CD4-positive, alpha-beta T cell treated with Interleukin-12 subunit alpha and Interleukin-12 subunit beta, for 1 hour (primary cell): ENCODE measurements at places on chromosomes 5 and 9.

- DNase-seq: no peak
Measured at GRCh38 chr9:130232899-130233586, 32.5 kb upstream of the HMCN2 start.

DNA sequence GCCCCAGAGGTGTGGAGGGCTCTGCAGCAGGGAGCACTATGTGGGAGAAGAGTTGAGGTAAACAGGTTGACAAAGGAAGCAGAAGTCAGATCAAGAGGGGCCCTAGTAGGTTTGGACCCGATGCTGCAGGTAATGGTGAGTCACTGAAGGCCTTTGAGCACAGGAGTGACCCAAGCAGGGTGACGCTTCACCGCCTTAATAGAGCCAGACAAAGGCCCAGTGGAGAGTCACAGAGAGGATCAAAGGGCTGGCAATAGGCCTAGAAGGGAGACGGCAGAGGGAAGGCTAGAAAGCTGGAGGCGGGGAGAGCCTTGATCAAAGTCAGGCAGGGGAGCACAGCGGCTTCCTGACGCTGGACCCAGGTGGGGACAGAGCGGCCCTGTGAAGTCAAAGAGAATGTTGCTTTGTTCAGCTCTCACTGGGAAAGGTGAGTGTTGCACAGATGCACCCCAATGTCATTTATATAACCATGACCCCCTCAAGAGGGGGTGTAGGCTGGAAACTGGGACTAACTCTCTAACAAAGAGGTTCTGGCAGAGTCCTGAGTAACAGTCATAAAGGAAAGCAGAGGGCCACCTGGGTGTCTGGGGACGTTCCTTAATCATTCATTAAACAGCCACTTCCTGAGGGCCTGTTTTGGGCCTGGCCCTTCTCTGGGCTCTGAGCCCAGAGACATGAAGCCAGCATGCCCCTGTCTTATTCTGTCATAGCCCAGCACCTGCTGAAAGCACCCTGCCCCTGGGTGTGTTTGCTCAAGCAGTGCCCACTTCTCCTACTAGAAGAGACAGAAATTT is 9.8 kb upstream of the CPLX2 start:
- DNase-seq: no peak

DNA sequence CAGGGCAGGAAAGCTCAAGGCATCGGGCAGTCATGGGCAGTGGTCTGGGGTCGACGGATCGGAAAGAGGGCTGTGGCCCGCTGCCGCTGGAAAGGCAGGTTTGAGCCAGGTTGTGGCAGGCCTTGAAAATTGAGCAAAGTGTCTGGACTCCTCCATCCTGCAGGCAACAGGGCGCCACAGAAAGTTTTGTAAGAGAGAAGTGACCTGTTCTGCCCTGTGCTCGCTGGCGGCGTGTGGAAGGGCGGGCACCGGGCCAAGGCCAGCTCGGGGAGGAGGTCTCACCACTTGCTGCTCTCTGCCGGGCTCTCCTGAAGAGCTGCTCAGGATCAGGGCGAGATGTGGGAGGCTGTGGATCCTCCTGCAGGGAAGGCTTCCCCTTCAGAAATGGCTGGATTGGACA is 41.4 kb upstream of the FAT2 start:
- no peak for DNase-seq

DNA sequence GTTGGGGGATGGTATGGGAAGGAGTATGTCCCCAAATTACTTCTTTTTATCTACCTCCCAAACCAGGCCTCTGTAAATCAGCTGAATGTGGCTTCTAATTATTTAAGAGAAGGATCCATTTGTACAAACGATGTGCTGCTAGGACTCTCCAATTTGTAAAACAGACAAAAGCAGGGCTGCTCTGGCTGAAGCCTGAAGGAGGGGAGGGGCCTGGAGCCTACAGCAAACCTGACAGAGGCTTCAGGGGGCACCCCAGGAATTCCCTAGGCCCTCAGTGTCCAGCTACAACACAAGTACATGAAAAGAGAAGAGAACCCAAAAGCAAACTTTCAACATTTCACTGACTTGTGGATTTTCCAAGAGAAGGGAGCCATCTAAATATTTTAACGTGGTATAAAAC is 939.4 kb upstream of the DMAC1 start:
- no peak for DNase-seq

DNA sequence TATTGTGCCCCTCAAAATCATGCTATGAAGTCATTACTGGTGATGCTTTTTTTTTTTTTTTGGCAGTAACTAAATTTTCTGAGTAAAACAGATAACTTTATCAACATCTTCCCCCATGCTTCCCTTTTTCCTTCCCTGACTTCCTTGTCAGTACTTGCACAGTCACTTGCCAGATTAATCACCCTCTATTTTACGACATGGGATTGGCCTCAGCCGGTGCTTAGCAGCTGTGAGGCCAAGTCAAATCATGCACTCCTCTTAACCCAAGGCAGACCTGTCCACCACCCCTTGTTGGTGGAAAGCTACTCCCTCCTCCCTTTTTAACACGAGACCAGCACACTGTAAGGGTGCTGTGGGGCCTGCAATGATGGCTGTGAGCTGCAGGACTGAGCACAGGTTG is 118.0 kb upstream of the OTULINL start:
- DNase-seq: no peak

DNA sequence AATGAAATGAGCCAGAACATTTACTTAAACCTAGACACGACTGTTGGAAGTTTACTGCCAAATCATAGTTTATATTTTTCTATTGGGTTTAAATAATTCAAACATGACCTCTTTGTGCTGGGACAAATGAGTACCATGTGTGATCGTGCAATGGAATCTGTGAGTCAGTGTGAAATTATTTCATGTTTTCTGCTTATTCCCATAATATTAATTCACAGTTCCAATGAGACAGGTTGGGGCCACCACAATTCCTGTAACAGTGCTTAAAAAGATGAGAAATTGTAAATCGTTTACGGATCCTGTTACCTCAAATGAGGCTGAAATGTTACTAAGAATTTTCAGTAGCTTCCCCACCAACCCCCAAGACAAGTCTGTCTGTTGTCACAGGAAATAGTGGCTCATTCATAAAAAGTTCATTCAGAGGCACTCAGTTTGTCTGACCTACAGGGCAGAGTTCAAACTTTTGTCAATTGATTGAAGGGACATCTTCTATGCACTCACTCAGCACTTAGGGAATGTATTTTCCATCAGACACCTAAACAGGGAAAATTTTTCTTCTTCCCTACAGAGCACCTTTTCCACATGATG is 563.9 kb upstream of the ADAMTS16 start:
- no peak for DNase-seq

DNA sequence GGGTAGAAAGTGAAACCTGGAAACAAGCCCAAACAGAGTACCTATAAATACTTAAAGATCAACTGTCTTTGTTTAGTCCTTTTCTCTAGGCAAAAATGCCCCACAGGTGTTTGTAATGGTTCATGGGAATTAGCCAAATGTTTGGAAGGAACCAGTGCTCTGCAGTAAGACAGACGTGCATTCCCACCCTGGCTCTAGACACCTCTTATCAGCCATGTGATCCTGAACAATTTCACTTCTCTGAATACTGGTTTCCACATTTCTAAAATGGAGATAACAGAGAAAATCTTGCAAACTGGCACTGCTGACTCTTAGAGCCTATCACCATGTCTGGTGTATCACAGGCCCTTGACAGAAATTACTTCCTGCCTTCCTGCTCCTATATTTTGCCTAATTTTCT is 30.0 kb downstream of the GLIS3 start:
- DNase-seq: no peak

- no peak for DNase-seq
Measured at GRCh38 chr5:59037941-59038797, 455.3 kb downstream of the RAB3C start.

GRCh38 chr9:132846109-132846917 is 31.8 kb downstream of the AK8 start:
- no peak for DNase-seq

- DNase-seq: no peak
Measured at GRCh38 chr5:125180231-125180829, 433.9 kb upstream of the ZNF608 start.

DNA sequence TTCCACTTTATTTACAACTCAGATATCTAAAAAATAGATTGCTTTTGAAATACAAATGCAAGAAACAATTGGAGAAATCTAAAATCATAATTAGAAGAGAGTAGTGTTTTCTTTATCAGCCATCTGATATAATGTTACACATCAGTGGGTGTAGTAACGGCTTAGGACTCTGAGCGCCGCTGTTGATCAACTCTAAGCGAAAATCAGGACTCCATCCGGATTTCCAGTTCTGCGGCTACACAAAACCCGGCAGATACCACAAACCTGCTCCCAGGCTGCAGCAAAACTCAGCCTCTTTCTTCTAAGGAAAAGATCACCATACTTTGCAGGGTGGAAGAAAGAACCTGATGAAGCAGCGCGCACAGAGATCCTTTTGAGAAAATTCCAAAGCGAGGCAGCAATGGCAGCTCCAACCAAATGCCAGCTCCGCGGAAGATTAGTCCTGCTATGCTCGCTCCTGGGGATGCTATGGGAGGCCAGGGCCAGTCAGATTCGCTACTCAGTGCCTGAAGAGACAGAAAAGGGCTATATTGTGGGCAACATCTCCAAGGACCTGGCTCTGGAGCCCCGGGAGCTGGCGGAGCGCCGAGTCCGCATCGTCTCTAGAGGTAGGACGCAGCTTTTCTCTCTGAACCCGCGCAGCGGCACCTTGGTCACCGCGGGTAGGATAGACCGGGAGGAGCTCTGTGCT is at the start of gene PCDHGA9:
TSS of gene PCDHGA9 (plus strand) at position 226 of the 691 bp plus-strand sequence. CDS start at position 401, 175 bp downstream.
- DNase-seq: peak; percentile 23

- DNase-seq: no peak
Measured at GRCh38 chr9:79989079-79989478, 417.3 kb downstream of the TLE4 start.

- no peak for DNase-seq
Measured at GRCh38 chr5:92471861-92472260, 1088.7 kb upstream of the ARRDC3 start.

- DNase-seq: no peak
Measured at GRCh38 chr5:117888688-117889087, 1099.7 kb downstream of the DTWD2 start.

DNA sequence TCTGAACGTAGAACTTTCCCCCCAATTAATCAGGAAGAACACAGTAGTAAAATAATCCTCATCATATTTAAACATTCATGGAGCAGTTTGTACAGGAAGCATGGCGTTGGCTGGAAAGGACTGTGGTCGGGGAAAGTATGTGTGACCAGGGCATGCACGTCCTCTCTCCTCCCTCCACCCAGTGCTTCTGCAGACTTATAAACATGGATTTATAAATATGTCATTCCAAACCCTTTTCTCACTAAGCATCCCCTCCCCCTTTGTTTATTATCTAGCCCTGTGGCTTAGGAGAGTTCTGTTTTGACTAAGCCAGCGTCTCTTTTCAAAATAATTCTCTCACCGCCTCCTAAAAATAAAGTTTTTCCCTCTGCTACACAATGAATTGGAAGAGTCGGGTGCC is 70.4 kb upstream of the DAP start:
- no peak for DNase-seq

- no peak for DNase-seq
Measured at GRCh38 chr9:2640570-2640969, 19.0 kb downstream of the VLDLR start.

DNA sequence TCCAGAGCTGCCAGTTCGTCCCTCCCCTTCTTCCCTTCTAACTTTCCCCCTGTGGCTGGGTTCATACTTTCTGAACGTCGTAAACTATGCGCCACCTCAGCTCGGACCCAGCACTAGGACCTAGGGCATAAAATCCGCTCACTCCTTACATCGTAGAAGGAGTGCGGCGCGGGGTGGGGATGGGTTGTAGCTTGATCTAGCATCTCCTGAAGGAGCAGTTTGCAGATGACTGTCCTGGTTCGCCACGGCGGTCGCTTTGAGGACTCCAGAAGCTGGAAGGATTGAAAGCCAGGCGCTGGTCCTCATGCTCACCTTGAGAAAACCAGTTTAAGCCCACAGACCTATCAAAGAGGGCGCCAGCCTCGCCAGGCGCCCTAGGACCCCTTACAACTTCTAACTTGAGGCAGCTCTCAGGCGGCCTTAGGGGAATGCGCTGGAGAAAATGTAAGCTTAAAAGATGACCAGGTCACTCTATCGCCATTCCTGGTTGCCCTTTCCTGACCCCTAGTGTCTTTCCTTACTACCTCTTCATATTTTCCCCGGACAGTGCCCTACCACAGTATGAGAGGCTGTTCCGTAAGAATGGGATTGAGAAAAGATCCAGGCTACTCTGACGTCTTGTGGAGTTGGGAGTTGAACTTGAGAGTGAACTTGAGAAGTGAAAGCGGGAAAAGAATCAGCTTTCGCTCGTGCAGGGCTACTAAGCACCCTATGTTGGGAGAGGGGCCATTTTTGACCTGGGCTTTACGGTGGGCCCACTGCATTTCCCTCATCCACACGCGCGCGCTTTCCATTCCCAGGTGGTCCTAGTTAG is 2.8 kb downstream of the RORB start:
- DNase-seq: no peak

GRCh38 chr9:136795000-136795348 is 1.2 kb upstream of the CCDC183 start:
- no peak for DNase-seq

GRCh38 chr5:169717288-169717687 is 80.2 kb downstream of the DOCK2 start:
- no peak for DNase-seq

DNA sequence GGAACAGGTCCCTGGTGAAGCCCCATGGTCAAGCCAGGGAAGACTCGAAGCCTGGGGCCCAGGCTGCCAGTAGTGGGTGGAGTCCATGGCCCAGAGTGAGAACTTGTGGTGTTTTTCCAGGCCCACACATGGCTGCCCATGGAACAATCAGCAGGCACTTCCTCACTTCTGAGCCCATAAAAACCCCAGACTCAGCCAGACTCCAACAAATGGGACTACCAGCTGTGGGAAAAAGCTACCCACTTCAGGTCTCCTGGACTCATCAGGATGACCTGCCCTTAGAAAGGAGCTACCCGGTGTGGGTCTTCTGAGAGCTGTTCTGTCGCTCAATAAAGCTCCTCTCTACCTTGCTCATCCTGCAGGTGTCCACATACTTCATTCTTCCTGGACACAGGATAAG is 108.9 kb downstream of the ST8SIA4 start:
- no peak for DNase-seq

DNA sequence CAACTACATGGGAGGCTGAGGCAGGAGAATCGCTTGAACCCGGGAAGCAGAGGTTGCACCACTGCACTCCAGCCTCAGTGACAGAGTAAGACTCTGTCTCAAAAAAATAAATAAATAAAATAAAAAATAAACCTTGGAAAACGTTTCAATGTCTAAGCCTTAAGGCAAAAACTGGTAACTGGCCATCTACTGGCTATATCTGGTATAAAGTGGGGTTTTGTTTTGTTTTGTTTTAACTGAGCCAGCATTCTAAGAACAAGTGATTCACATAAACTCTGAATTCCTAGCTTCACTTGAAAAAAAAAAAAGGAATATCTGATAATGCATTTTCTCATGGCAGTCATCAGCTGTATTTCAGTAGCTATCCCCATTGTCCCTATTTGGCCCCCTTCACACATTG is 126.1 kb upstream of the EFNA5 start:
- DNase-seq: no peak

GRCh38 chr5:102418531-102418930 is 80.3 kb downstream of the SLCO6A1 start:
- DNase-seq: no peak

GRCh38 chr5:151037561-151038411 is 17.4 kb downstream of the GPX3 start:
- no peak for DNase-seq

- DNase-seq: no peak
Measured at GRCh38 chr5:157290981-157291711, 25.2 kb downstream of the CYFIP2 start.

GRCh38 chr5:179879003-179879689 is 20.5 kb upstream of the MRNIP start:
- DNase-seq: no peak
